ENCODE measurements at places on chromosomes 2 and 18.

- no peak for DNase-seq
These were observed 323.4 kb upstream of the UBE2E3 start for GRCh38 chr2:180657054-180657453.

DNA sequence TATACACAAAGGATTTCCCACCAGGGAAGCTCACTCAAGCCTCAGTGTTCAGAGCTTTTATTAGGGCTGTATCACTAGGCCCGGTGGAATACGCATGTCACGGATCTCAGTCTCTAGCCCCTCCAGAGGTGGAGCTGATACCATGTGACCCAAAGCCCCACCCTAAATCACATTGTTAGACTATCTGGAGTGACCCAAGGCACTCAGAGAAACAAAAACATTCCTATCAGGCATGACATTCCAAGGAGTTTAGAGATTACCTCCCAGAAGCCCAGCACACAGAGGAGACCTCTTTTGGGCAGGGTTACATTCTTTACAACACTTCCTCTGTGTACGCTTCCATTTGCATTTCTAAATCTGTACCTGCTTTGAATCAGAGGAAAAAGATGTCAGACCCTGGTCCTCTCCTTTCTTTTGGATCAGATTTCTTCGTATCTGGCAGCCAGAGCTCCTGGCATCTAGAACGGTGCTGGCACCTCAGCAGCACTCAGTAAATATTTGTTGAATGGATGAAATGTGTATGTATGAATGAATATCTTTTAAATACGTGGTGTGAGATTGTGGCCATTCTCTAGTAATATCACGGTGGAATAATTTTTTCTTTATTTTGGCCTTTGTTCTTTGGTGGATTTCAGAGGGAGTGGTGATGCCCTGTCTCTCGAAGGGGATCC lies 37.7 kb upstream of the SMAD2 start:
- peak; percentile 53 for DNase-seq

DNA sequence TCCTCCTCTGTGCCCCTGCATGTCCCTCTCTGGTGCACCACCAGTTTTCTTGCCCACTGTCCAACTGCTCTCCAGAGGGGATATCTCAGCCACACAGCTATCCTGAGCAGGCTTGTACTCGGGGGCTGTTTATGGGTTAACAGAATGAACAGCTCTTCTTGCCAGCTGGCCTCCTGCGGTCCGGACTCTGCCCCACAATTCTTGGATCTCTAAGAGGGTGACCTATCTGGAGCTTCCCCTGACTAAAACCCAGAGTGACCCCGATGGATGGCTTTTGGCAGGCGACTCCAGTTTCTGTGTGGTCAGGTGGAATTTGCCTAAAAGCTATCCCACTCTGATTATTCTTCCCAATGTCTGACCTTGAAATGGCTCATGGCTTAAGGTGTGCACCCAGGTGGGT lies 9.1 kb downstream of the SOWAHC start:
- no peak for DNase-seq

- DNase-seq: no peak
These were observed 113.0 kb downstream of the PPP1R1C start for GRCh38 chr2:182098648-182099047.

GRCh38 chr18:2998644-2999043 lies 14.3 kb downstream of the LPIN2 start:
- DNase-seq: no peak

DNA sequence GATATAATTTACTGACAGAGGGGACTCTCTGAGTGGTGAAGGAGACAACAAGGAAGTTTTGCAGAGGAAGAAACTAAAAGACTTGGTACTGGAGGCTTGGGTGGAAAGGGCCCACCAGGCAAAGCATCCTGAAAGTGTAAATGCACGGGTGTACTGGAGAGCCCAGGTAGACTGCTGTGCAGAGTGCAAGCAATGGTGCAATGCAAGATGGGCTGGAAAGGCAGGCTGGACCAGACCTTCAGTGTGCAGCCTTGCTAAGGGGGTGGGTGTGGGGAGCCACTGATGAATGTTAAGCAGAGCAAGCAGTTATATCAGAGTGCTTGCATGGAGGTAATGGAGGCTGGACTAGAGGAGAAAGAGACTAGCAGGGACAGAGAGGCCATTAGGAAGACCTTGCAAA lies 10.7 kb downstream of the C2orf74 start:
- DNase-seq: no peak

GRCh38 chr2:137020452-137021196 lies 255.3 kb downstream of the THSD7B start:
- DNase-seq: no peak
